ENCODE measurements at places on chromosomes 5 and 9. TPM values are rescaled to one million over a fixed set of nuclear protein-coding genes. Genes with fewer than 3 reads are reported as not detected.

- no peak for DNase-seq
These were observed 37.1 kb downstream of the LAMC3 start for GRCh38 chr9:131046093-131046380.

DNA sequence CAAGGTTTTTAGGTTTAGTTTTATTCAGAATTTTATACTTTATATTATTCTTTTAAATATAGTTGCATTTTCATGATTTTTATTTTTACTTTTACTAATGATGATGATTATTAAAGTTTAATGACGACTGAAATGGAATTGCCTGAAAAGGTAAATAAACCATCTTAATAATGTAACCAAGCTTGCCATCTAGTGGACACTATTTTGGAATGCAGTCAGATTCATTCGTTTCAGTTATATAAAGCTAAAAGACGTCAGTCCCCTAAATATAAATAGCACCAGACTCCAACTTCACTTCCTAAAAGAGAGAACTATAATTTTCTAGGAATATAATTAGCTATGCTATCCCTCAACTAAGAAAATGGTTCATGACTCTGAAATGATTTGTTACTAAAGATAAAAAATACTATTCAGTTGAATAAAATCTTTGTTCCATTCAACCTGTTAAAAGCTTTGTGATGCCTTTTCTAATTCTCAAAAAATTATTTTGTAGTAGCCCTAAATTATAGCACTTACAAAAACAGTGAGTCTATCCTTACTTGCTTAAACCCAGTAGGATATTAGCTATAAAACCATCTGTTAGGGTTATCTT, 19.9 kb downstream of the ABITRAM start:
- peak; percentile 21 for DNase-seq

DNA sequence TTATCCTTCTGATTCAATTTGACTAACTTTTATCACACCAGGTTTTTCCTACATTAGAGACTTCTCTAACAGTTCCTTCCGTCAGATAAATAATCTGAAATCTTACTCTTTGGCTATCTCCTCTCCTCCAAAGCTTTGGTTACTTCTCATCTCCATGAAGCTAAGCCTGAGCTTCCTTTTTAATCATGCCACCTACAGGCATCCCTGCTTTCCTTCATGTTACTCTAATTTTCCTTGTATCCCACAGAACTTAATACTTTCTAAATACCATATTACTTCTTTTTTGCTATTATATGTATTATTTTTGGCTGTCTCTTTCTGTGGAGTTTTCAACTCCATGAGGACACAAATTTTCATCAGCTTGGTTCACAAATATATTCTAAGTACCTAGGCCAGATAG, 49.7 kb downstream of the C9 start:
- no peak for DNase-seq

- no peak for DNase-seq
These were observed 27.0 kb downstream of the CDKN2A start for GRCh38 chr9:21967169-21967568.

Gene SPINK1
- not detected for total RNA-seq

DNA sequence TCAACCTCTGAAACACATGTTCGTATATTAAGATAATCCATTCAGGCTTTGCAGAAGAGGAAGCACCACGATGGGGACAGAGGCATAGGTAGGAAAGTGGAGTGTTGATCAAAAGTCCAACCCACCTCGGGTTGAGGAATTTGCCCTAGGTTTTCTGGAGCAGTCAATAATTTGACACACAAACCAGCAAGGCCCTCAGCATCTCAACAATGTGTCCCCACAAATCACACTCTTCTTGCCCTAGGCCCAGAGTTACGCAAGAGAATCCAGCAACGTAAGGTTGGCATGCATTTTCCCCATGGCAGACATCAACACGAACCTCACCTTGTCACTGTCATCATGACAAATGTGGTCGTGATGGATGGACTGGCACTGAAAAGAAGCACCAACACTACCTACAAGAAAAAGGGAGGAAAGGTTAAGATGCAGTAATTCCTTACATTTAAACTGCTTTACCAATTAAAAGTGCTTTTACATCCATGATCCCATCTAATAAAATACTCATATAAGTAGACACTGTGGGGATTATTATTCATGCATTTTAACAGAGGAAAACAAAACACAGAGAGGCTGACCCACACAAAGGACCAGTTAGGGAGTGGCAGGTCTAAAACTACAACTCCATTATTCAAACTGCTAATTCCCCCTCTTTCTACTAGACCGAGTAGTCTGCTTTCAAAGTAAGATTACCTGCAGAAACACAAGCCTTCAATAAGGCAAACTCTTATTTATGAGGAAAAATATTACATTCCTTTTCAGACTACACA, 24.4 kb upstream of the RNF38 start:
- DNase-seq, result no peak

Gene ZNF354B
- total RNA-seq, result 20.2 TPM

Gene SCAI
- total RNA-seq, result 14.3 TPM

DNA sequence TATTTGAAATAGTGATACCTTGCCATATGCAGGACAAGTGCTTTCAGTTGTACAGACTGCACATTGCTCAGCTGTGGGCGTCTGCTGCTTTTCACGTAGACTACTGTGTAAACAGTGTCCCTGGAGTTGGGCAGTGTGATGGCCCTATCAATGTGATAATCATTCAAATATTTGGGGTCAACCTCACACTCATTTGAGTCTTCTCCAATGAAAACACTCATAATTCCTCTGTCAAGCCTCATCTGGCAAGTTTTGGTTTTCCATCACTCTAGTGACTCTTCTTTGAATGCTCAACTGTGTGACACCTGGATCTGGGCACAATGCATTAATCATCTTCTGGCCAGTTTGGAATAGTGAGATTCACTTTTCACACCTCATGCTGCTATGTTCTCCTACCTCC, 64.4 kb downstream of the UGCG start:
- no peak for DNase-seq

DNA sequence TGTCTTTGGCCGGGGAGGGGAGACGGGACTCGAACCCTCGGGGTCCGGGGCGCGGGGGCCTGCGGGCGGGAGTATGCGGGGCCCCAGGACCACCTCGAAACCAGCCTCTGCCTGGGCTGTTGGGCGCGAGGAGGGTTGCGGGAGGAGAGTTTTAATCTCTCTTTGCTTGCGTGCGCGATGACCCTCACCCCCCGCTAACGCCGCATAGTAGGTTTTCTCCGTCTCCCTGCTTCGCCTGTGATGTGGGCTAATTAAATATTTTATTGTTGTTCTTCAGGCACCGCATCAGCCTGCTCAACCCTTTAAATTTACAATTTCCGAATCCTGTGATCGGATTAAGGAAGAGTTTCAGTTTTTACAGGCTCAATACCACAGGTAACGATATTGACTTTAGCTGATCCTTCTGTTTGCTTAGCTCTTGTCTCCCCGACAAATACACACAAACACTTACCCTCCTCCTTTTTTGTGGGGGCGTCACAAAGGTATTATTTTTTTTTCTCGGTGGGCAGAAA, 1.7 kb downstream of the TLE4 start:
- DNase-seq, result no peak

Gene TERT
- not detected for total RNA-seq

DNA sequence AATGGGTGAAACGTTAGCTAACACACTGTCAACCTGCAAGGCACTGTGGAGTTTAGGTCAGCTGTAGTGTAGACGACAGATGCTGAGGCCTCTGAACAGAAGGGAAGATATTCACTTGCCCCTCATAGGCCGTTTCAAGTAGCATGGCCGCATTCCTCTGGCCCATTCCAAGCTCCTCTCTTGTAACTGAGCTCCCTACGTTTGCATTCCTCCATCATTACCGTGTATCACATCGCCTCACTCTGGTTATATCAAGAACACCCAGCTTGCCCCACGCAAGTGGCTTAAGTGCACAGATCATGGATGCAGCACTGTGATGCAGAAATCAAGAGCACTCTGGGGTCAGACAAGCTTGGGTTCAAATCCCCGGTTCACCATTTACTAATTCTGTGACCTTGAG, 43.3 kb downstream of the PRELID2 start:
- no peak for DNase-seq

DNA sequence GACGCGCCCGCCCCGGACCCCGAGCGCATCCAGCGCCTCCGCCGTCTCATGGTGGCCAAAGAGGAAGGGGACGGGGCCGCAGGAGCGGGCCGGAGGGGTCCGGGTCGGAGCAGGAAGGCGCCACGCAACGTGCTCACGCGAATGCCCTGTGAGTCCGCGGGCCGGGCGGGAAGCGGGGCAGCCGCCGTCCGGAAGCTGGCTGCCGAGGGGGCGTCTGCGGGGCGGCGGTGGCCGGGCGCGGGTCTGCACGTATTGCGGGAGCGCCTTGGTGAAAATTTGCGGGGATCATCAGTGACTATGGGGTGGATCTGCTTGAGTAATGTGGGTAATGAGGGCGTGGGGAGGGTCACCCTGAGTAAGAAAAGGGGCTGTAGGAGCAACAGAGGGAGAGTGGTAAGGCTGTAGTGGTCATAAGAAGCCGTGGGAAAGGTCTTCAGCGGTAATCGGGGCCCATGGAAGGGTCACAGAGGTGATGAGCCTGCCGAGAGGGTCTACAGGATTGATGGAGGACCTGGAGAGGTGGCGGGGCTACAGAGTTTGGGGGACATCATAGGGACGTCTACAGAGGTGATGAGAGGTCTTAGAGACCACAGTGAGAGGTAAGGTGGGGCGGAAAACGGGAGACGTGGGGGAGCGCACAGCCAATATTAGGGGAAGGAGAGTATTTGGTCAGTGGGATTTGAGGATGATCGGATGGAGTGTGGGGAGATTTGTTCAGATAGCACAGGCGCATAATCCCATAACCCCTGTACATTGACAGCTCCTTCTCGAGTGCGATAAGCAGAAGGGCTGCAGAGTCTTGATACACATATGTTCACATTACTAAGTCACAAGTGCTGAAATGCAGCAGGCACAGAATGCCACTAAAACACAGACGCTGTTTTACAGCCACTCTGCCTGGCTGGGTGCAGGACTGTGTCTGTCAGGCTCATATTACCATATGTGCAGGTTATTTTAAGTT, 819 bp downstream of the LSM11 start:
- no peak for DNase-seq

DNA sequence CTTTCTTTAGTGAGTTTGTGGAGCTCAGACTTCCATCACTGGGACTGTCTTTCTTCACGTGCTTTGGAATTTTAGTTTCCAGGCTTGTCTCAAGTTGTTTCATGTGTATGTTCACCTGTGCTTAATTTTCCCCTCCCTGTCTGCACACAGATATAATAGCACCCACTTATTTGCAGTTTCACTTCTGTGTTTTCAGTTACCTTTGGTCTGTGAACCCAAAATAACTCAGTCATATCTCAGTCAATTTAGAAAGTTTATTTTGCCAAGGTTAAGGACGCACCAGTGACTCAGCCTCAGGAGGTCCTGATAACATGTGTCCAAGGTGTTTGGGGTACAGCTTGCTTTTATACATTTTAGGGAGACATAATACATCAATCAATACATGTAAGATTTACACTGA, 330.4 kb downstream of the ICE1 start:
- no peak for DNase-seq

GRCh38 chr9:37407468-37407867, 15.0 kb upstream of the GRHPR start:
- DNase-seq, result no peak

- DNase-seq, result no peak
These were observed 19.8 kb upstream of the UNC13B start for GRCh38 chr9:35142037-35142436.

DNA sequence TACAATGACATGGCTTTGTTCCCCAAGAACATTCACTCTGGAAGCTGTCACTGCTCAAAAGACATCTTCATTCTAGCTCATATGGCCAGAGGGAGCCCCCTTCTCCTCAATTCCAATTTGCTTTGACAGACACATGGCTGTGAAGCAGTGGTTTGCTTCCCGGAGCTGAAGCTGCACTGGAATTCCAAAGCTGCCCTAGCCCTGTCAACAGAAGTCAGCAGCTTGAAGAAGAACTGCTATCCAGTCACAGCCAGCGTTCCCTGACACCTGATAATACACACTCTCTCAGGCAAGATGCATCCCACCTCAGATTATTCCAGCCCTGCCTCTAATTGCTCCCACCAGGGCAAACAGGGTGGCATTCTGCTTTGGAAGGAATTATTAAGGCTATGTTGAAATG, 93.7 kb downstream of the SEMA5A start:
- DNase-seq, result no peak

Gene C5orf58
- not detected for total RNA-seq

GRCh38 chr5:130289132-130290088, 385.1 kb downstream of the CHSY3 start:
- no peak for DNase-seq

Gene DIRAS2
- total RNA-seq, result 1.9 TPM

GRCh38 chr5:142826741-142827492, 56.7 kb downstream of the ARHGAP26 start:
- no peak for DNase-seq

Gene HABP4
- total RNA-seq, result 8.5 TPM

DNA sequence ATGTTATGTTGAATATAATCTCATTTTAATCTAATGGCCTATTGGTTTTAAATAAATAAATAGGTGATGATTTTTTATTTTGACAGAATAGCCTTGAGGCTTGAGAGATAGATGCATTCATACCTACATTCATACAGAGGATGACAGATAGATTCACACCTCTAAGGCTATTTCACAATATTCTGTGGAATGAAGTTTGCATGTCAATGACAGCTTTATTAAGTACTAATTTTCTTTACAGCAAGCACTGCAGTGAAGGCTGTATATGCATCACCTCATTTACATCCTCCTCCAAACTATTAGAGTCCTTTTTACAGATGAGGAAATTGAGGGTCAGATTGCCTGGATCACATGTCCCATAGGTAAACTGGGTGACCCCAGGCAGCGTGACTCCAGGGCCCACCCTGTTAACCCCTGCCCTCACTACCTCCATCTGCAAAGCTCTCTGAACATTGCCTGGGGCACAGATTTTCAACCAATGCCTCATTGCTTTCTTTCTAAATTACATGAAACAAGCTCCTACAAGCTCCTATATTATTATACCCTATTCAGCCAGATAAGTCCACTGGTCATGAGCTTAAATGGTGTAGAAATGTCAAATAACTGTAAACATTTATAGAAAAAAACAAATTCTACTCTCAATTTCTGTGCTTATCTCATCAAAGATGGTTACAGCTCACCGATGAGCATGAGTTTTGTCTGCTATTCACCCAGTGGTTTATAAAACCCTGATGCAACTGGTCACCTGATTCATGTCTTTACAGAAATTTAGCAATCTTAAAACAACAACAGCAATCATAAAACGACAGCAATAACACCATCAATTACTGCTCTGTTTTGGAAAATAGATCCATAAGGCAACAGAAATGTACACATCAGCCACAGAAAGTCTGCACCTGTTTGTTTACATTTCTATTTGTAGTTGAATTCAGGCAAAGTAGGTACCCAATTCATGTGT, 338.0 kb downstream of the NSG2 start:
- no peak for DNase-seq

Gene CCDC192
- total RNA-seq, result not detected

Data from skin of body (tissue), 3 donors.